Activated CD4-positive, alpha-beta T cell treated with anti-CD3 and anti-CD28 coated beads, Interleukin-2, amount 50 U/mL, for 48 hours (primary cell): ENCODE measurements at places on chromosomes 1 and 21.

DNA sequence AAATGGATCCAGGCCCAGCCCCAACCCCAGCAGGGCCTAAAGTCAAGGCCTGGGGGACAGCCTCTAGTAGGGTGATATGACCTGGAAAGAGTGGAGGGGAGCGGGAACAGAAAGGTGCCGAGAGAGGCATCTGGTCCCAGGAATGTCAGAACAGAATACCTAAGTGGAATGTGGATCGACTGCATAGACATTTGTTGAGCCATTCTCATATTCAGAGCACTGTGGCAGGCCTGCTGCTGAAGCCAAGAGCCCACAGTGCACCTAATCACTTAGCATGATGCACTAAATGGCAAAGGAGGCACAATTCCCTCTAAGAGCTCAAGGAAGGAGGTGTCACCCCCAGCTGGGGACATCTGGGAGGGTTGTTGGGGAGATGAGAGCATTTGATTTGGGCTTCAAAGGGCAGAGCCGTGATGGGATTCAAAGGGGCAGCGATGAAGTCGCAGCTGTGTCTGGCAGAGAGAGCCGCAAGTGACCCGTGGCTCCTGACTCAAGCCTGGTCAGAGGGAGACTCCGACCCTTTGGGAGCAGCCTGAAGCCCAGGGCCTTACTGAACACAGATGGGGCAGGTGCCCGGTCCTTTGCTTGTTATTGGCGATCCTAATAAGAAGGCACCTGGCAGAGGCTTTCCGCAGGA lies 8.6 kb upstream of the PKP1 start:
- no peak for DNase-seq

GRCh38 chr1:22229379-22229778 lies 86.5 kb upstream of the WNT4 start:
- no peak for DNase-seq

GRCh38 chr1:78839704-78840277 lies 166.7 kb downstream of the ADGRL4 start:
- no peak for DNase-seq

- DNase-seq: no peak
These were observed 22.2 kb downstream of the UBE2T start for GRCh38 chr1:202319381-202320080.

- no peak for DNase-seq
These were observed 448.5 kb upstream of the B3GALT2 start for GRCh38 chr1:193634876-193635275.

DNA sequence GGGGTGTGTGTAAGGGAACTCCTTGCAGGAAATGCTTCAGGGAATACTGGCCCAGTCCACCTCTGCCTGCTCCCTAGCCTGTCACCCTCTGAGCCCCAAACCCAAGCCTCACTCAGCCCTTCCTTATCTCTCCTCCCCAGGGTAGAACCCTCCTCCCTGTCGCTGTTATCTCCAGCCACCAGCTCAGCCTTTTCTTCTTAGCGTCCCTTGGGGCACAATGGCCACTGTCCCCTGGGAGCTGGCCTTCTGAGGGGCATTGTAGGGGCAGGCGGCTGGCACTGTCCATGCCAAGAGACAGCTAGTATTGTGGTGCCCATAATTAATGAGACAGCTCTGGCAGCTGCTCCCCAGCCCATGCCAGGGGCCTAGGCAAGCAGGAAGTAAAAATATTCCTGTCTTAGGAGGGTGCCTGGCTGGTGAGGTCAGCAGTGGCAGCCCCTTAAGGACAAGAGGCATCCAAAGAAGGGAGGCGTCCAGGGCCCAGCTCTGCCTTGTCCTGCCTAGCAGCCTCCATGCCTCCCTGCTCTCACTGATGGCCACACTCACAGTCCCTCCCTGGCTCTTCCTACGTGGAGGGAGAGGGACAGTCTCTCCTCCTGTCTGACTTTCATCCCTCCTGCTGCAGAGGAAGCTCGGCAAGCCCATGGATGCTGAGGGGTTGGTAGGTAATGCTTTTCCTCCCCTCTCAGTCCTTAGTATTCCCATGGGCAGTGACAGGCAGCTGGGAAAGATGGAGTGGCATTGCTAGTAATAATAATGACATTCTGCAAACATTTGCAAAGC lies 37.5 kb downstream of the KCNQ4 start:
- no peak for DNase-seq

DNA sequence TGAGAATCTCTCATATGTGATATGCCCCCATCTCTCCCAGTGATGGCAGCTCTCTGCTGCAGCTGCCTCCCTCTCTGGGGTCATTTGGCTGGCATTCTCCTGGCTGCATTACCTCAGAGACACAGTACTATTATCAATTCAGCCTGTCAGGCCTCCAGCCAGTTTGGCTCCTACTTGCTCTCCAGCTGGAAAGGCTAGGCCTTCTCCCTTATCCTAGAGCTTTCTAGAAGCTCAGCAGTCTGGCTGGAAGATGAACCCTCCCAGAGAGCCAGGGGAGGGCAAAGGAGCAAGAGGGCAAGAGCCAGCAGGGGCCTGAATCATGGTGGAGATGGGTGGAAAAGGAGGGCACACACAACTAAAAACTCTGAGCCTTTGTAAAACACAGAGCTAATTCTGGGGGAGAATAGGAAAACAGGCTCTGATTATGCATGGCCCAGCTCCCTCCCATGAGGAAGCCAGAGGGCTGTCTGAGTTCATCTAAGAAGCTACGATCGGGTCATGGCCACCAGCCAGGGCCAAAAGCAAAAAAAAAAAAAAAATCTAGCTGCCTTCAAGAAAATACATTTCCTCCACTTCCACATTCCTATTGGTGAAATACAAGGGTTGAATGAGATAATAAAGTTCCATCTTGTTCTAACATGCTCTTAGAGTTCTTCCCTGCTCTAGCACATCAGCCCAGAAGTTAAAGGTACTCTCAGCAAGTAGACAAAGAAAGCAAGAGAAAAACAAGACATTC lies 8.8 kb downstream of the LAMB3 start:
- DNase-seq: no peak

GRCh38 chr1:6519935-6520671 lies 28.6 kb upstream of the PLEKHG5 start:
- no peak for DNase-seq

DNA sequence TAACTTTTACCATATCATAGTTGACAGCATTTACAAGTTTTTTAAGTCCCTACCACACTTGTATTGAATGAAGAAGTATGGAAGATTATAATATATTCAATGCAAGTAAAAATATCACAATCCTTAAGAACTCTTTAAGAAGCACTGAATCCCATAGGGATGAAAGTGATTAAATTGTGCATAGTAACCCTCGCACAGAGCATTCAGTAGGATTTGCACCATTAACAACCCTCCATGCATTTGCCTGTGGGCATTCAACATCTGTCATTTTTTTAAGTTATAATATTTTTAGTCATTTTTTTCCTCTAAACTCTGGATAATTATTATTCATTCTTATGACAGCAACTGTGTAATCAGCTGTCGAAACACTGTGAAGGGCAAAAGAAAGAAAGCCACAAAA lies 10.1 kb downstream of the SELE start:
- no peak for DNase-seq

DNA sequence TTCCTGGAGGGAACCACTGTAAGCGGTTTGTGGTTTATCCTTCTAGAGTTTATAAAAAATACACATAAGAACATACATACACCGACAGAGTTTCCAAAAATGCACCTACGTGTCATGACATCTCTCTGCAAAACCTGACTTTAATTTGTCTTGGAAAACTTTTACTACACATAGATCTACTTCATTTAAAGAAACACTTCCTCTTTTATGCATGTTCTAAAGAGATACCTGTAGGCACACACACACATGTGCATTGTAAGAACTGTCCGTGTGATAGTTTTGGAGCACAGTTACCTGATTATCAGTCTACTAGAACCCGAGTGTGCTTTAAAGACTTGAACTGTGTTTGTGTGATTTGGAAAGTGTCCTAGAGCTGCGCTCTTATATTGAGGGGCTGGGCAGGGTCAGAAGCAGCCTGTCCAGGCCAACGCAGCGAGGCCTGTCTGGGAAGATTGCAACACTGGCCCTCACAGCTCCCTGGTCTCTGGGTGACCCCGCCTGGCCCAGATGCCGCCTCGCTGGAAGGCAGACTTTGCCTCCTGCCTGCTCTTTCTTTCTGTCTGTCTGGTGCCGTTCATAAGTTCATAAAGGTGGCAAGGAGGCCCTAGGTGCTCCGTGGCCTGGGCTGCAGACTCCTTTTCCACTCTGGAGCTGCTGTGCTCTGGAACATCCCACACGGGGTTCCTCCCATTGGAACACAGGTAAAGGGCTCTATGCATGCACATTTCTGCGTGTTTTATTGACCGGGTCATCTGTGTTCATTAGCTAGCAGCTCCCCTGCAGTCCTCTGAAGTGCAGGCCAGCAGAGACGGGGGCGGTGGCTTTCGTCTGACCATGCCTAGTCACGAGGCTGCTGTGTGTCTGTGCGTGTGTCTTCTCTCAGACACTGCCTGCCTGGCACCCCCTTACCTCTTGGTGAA lies 46.3 kb downstream of the AGPAT3 start:
- no peak for DNase-seq

DNA sequence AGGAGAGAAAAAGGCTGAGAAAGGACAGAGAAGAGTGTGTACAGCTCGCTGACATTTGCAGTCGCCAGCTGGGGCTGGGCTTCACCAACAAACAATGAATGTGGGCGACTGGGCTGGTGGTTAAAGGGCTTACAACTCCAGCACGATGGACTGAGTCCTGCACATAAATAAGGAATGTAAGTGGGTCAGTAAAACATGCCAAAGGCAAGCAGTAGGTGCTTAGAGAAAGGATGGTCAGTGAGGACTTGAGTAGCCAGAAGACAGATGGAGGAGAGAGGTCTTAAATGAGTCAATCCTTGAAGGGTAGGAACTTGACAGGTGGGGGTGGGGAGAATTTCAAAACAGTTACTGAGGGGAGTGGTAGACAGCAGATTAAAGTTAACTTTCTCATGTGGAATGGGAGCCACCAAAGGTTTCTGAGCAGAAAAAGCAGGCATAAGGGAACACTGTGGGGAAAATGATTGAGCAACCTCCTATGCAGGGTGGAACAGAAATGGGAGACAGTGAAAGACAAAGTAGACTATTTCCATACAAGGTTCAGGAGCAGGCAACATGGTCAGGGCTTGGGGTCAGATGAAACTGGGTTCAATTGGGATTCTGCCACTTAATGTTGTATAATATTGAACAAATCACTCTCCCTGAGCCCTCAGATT lies 37.4 kb downstream of the GADD45A start:
- no peak for DNase-seq

- no peak for DNase-seq
These were observed 141.8 kb downstream of the SYT2 start for GRCh38 chr1:202568410-202568809.

GRCh38 chr1:159791031-159791430 lies 10.3 kb downstream of the DUSP23 start:
- DNase-seq: no peak
